ENCODE measurements at places on chromosomes 4 and X.

DNA sequence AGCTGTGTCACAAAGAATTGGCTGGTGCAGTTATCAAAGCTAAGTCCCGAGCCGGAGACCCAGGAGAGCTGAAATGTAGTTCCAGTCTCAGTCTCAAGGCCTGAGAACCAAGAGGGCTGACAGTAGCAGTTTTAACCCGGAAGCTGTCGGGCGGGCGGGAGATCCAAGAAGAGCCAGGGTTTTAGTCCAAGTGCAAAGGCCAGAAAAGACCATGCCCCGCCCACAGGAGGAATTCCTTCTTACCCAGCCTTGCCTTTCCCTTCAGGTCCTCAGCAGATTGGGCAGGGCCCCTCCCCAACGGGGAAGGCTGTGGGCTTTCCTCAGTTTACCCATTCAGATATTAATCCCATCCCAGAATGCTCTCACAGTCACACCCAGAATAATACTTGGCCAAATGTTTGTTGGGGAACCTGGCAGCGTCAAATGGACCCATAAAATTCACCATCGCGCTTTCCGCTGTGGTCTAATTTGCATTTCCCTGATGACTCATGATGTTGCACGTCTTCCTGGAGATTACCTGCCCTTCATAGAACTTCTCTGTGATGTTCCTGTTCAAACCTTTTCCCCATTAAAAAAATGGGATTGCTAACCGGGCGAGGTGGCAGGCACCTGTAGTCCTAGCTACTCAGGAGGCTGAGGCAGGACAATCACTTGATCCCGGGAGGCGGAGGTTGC lies 16.2 kb downstream of the MAEA start:
- DNase-seq: no peak

DNA sequence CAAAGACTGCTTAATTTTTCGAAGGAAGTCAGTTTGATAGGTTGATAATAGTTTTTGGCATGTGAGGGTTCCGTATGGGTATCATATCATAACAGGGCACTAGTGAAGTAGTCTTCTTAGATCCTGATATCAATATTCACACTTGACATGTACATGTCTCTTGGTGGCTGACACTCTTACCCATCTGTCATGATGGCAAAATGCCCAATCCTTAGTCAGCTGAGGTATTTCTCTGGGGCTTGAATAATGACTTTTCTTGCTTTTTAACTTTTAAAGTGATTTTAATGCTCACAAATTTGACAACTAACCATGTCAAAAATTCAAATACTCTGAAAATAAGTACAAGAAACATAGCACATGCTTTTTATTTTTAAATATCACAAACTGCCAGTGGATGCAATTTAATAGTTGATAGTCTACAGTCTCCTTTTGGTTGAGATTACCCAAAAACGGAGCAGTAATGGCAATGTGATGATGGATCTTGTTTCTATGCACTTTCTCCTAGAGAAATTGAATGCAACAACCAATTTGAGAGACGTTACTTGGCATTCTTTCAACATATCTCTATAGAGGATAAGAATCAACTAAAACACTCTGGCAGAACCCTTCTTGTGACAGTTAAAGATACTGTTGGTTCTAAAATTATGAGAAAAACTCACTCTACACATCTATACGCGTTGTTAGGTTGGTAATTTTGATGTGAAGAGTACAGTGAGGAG lies 552.9 kb upstream of the PABPC4L start:
- no peak for DNase-seq

DNA sequence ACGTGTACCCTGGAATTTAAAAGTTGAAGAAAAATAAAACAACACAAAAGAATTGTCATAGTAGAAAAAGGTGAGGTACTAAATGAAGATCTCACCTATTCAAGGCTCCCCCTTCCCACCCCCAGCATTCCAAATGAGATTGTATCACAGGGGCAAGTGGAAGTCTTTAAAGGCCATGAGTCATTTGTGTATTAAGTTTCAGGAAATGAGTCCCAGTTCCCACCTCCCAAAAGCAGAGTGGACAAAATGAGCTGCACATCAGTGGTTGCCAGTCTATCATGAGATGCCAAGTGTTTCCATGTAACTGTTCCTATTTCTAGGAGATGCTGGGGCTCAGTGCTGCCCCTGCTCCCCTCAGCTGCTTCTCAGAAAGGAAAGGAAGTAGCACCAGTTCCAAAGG lies 20.1 kb downstream of the ARHGEF9 start:
- no peak for DNase-seq

DNA sequence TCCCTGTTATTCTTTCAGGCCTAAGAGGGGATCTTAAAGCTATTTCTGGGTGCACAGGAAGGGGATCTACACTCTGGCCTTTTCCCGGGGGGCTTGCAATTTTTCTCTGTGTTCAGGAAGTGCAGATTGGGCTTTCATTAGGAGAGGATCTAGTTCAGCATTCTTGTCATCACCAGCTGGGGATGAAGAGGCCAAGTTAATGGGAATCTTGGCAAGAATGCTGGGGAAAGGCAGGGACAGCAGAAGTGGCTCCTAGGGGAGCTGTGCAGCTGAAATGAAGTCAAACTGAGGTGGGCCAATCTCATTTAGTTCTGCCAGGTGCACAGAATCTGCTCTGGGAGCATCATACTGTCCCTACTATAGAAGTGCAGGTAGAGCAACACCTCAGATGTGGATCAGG lies 40.9 kb upstream of the ESX1 start:
- DNase-seq: no peak

GRCh38 chr4:166400270-166400894 lies 527.3 kb downstream of the TLL1 start:
- DNase-seq: no peak

- no peak for DNase-seq
Observed at GRCh38 chr4:184452740-184453139, 21.6 kb downstream of the IRF2 start.

GRCh38 chr4:111707491-111707890 lies 437.8 kb upstream of the FAM241A start:
- no peak for DNase-seq

GRCh38 chr4:151691639-151692442 lies 69.0 kb downstream of the GATB start:
- DNase-seq: no peak

DNA sequence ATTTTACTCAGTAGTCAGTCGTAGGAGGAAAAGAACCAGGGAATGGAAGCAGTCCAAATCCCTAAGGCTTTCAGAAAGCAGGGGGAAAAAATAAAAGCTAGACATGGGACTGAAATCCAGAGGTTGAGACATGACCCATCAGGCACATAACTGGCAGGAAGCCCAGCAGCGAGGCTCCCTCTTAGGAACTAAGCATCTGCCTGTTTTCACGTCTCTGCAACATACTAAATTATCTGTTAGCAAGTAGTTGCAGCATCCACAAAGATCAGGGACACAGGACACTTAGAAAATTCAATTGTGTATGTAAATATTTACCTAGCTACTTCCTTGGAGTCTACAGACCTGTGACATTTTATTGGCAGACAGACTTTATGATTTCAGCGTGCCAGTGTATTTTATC lies 118.0 kb upstream of the EDNRA start:
- no peak for DNase-seq

- DNase-seq: no peak
Observed at GRCh38 chrX:22040184-22040583, 8.1 kb downstream of the PHEX start.

DNA sequence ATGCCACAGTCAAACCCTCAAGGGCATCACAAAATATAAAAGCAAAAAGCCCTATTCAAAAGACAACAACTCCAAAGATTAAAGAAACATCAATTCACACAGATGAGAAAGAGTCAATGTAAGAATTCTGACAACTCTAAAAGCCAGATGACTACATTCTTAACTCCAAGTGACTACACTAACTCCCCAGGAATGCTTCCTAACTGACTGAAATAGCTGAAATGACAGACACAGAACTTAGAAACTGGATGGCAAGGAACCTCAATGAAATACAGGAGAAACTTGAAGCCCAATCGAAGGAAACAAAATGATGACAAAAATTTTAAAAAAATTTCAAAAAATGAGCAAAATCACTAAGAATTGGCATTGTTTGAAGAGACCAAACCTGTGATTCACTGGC lies 1047.6 kb upstream of the PCDH10 start:
- DNase-seq: no peak

DNA sequence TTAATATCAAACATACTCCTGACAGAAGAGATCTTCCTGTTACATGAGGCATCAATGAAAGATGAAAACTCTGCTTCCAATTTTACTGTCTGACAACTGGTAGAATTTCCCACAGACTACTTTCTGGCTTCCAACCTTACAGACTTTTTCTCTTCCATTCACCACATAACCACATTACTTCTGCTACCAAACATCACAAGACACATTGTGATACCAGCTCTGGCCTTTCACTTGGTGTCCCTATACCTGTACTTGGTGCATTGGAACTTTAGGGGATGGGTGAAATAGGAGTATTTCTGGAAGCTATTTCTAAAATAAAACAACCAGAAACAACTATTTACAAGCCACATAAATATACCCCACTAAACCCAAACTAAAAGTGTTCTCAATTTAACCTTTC lies 20.5 kb downstream of the AMTN start:
- DNase-seq: no peak

- DNase-seq: no peak
Observed at GRCh38 chr4:23999714-24000469, 110.0 kb upstream of the PPARGC1A start.

- DNase-seq: no peak
Observed at GRCh38 chr4:15575966-15576365, 79.2 kb downstream of the FBXL5 start.

- DNase-seq: no peak
Observed at GRCh38 chr4:1727117-1728031, 6.1 kb downstream of the TACC3 start.
